Ureter (tissue), 1 donor: ENCODE measurements at places on chromosomes 13 and 19. TPM values are rescaled to one million over a fixed set of nuclear protein-coding genes. Genes with fewer than 3 reads are reported as not detected.

GRCh38 chr13:76892488-76892887 lies 6.3 kb upstream of the KCTD12 start:
- no peak for DNase-seq

DNA sequence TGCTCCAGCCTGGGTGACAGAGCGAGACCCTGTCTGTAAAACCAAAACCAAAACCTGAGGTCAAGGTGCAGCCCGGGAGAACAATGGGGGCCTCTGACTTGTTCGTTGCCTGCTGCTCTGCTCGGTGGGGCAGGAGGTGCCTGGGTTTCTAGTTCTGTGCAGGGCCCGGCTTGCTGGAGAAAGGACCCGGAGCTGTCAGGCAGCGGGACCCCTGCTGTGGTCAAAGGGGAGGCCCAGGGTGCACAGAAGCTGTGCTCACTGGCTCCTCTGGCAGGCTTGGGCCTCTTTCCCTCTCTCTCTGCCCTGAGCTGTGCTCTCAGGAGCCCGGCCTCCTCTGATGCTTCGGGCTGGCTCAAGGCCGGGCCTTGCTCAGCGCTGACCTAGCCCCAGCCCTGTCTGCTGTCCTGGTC lies 3.5 kb downstream of the LRP3 start:
- no peak for DNase-seq

EHD2 gene
- 126 TPM for total RNA-seq

GRCh38 chr19:17260842-17261325 lies 3.7 kb downstream of the USHBP1 start:
- DNase-seq, result peak; percentile 84

KIR2DL3 gene
- not detected for total RNA-seq

DNA sequence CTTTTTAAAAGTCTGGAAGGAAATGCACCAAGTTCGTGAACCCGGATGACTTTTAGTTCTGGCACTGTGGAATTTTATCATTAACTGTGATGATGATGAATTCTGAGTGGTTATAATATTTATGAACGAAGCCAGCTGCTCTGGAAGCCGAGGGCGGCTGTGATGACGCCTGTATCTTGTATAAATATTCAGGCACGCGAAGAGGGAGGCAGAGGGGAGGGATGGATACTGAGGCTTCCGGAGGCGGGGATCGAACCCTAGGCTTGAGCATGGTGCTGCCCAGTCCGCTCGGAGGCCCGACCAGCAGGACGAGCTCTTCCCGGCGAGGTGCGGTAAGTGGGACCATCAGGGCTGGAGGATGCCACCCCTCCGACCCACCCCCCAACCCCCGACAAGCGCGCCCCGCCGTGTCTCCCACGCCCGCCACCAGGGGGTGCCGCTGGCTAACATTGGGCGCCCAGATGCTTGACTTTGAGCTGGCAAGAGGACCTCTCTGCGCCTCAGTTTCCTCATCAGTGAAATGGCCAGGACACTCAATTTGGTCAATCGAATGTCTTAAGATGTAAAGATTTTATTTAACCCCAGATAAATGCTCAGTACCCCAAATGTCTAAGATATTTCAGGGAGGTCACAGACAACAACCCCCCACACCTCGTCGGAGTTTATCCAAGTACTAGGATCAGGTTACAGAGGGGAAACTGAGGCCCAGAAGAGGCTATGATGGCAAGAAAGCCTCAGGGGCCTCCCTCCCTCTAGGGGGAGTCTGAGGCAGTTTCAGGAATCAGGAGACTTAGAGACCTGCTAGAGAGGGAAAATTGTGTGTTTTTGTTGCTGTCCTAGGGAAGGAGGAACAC lies 4.5 kb upstream of the RAB3A start:
- no peak for DNase-seq

MISP3 gene
- total RNA-seq, result 4.3 TPM

- no peak for DNase-seq
Observed at GRCh38 chr13:66950666-66951065, 279.5 kb downstream of the PCDH9 start.

DNA sequence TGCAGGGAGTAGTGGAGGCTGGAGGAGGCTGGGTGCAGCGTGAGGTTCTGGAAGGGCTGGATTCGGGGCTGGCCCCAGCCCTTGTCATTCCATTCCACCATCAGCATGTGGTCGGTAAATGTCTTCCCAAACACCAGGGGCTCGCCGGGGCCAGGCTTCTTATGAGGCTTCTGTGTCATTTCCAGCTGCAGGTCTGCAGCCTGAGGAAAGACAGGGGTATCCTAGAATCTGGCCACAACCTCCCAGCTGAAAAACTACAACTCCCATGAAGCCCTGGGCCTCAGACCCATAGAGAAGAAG lies 4.4 kb downstream of the BCAT2 start:
- DNase-seq, result no peak

DNA sequence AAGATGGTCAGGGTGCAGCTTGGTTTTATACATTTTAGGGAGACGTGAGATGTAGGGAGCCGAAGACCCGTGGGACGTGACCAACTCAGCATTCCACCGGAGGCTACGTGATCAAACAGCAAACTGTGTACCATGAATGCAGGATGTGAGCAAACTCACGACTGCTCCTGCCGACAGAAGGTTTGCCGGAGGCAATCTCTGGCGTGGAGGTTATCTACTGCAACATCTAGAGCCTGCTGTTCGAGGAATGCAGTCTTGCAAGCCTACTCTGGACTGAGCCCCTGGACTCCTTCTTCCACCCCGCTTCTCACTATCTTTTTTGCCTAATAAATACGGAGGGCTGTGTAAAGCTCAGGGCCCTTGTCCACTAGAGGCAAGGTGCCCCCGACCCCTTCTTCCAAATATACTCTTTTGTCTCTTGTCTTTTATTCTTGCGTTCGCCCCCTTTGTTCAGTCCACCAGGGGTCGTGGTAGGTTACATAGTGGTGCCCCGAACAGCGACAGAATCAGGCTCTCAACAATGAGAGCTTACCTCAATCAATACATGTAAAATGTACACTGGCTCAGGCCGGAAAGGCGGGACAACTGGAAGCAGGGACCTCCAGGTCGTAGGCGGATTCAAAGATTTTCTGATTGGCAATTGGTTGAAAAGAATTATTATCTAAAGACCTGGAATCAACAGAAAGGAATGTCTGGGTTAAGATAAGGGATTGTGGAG lies 8.9 kb upstream of the OR1I1 start:
- peak; percentile 81 for DNase-seq

ZNF541 gene
- total RNA-seq, result 0.70 TPM

FFAR1 gene
- not detected for total RNA-seq

DNA sequence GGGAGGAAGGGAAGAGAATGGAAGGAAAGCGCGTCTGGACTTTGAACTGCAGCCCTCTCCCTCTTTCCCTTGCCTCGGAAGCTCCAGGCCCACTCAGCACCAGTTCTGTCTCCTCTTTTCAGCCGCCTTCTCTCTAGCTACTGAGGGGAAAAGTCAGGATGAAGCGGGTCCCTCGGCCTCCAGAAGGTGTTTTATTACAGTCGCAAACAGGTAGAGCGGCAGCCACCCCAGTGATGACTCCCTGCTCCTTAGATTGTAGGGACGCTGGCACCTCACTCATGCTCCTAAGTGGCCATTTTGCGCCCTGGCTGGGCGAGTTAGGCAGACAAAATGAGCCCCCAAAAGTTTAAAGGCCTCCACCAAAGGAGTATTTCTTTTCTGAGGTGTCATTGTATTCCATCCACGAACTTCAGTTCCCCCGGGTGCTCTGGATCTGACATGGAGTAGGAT lies 954 bp upstream of the STK24 start:
- DNase-seq, result no peak

RUBCNL gene
- total RNA-seq, result 4.2 TPM

MEIOSIN gene
- not detected for total RNA-seq

DNA sequence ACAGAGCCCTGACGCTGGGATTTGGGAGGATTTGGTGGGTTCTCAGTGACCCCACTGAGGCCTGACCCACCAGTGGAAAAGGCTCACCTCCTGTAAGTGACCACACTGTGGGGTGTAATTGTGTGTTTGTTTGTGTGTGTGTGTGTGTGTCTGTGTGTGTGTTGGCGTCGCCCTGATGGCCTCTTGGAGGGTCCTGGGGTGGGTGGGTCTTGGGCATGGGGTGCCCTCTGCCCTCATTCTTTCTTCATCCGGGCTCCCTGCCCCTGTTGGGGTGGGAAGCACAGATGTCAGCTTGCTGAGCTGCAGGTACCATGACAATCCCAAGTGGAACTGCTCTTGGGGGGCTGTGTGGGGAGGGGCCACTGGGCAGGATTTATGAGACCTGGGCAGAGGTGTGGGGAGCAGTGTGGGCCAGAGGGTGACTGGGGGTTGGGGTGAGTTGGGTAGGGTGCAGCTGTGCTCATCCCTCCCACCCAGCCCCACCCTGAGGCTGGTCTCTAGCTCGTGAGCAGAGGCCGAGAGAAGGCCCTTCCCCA lies 22.8 kb downstream of the WTIP start:
- peak; percentile 35 for DNase-seq

GRCh38 chr19:14614099-14614412 lies 31.2 kb downstream of the CLEC17A start:
- DNase-seq, result no peak

ANKLE1 gene
- total RNA-seq, result 0.23 TPM

GRCh38 chr19:31969016-31969415 lies 376.4 kb upstream of the ZNF507 start:
- no peak for DNase-seq

GRCh38 chr19:16542045-16542909 lies at the start of gene CHERP:
CHERP (minus strand) TSS chr19:16542437; CDS start chr19:16542378, 59 bp downstream.
- peak; percentile 93 for DNase-seq

MARK4 gene
- 32.0 TPM for total RNA-seq

PTGER1 gene
- 3.0 TPM for total RNA-seq

MPHOSPH8 gene
- 35.6 TPM for total RNA-seq

ALOX5AP gene
- total RNA-seq, result 10.7 TPM

GRCh38 chr13:102021777-102022176 lies 380.1 kb downstream of the FGF14 start:
- DNase-seq, result no peak

ZNF835 gene
- total RNA-seq, result 3.9 TPM

GRIN3B gene
- total RNA-seq, result not detected
